ENCODE measurements at places on chromosomes 4 and X.

DNA sequence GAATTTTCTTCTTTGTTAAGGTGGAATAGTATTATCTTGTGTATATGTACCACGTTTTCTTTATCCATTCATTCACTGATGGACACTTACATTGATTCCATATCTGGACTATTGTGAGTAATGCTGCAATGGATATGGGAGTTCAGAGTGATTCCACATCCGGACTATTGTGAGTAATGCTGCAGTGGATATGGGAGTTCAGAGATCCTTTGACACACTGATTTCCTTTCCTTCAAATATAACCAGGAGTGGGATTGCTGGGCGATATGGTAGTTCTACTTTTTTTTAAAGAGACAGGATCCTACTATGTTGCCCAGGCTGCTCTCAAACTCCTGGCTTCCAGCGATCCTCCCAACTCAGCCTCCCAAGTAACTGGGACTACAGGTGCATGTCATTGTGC lies 12.1 kb downstream of the TMEM156 start:
- DNase-seq, result no peak

DNA sequence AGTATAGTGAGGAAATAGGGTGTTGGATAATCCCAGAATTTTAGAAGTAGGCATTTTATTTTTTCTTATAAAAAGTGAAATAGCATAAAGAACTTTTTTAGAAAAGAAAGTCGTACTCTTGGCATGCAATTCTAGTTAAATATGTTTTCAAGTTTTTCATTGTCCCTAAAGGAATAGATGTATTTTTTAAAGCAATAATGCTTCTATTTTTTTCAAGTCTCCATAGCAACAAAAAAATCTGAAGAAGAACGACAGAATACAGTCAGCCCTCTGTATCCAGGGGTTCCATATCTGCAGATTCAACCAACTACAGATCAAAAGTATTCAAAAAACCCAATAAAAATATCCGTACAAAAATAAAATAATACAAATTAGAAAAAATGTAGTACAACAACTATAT lies 538.2 kb downstream of the GLUD2 start:
- DNase-seq, result no peak

GRCh38 chr4:152594057-152594456 lies 58.2 kb upstream of the FBXW7 start:
- DNase-seq, result no peak

- no peak for DNase-seq
Observed at GRCh38 chr4:75634281-75634680, 4.0 kb upstream of the CDKL2 start.

DNA sequence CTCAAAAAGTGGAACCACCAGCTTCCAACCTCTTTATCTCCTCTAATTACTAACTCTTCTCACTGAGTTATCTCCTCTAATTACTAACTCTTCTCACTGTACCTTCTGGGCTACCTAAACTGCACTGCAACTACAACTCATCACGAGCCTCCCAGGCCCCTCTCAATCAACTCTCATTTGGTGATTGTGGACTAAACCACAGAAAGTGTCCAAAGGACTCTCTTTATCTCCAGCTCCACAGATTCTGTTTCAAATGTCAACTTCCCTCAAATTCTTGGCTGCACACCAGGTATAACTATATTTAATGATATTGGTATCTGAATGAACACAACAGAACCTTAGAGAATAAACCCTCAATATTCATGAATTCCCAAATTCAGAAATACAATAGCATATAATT lies 182.9 kb downstream of the MAML3 start:
- DNase-seq, result no peak

All from CD8-positive, alpha-beta T cell (primary cell).